ENCODE measurements at places on chromosomes 6 and 20.

- DNase-seq, result no peak
Observed at GRCh38 chr6:101747716-101748115, 354.2 kb downstream of the GRIK2 start.

- DNase-seq, result no peak
Observed at GRCh38 chr20:35773154-35773751, 1.4 kb downstream of the PHF20 start.

GRCh38 chr6:155968921-155969320, 513.3 kb upstream of the NOX3 start:
- DNase-seq, result no peak

- no peak for DNase-seq
Observed at GRCh38 chr6:55497694-55498093, 81.3 kb downstream of the HMGCLL1 start.

GRCh38 chr6:15901141-15902115, 227.5 kb upstream of the MYLIP start:
- DNase-seq, result no peak

GRCh38 chr6:154367839-154368695, 11.5 kb upstream of the IPCEF1 start:
- no peak for DNase-seq

GRCh38 chr20:36344517-36345132, 38.5 kb downstream of the DLGAP4 start:
- no peak for DNase-seq

DNA sequence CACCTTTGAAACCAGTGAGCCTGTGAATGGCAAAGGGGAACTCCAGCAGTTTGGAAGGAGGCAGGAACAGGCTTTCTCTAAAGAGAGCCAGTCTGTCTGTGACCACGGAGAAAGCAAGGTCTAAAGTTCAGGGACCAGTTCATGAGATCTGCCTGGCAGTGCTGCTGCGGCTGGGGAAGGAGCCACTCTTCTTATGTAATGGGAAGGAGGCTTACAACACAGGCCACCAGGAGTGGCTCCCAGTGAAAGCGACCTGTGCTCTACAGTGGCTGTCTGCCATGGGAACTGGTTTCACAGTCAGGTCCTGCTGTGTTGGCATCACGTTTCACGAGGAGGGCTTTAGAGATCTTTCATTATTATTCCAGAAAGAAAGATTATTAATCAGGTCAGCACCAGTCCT, 291.9 kb upstream of the PRDM1 start:
- no peak for DNase-seq

GRCh38 chr20:58198901-58199355, 29.5 kb downstream of the ANKRD60 start:
- no peak for DNase-seq

DNA sequence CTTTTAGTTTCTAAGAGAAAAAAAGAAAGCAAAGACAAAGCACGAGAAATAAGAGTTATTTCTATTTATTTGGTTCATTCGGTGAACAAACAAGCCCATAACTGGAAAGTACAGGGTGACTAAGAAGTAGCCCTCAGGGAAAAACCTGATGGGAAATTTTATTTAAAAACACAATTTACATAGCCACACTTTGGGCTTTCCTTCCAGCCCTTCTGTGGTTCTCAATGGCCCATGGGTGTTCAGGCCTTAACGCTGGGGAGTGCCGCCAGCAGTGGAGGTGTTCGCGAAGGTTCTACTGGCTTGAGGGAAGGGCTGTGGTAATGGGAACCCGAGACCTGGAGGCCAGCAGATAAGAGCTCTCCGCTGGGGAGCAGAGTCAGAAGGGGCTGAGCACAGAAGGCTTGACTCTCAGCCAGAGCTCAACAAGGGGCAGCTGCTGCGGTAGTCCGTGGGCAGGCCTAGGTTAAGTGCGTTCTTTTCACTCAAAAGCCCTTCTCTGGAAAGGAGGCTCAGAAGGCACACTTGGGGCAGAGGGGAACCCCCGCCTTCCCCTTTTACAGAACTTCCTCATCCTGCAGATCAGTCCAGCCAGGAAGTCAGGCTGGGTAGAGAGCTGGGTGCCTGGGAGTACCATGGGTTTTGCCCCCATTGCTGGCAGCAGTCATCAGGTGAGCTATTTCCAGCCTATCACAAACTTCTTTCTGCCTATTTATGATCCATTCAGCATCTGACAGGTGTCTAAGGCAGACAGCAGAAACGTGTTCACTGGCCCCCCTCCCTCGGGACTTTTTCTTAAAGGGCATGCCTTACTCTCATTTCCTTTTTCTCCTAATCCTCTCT, 8.8 kb upstream of the CD83 start:
- DNase-seq, result no peak

DNA sequence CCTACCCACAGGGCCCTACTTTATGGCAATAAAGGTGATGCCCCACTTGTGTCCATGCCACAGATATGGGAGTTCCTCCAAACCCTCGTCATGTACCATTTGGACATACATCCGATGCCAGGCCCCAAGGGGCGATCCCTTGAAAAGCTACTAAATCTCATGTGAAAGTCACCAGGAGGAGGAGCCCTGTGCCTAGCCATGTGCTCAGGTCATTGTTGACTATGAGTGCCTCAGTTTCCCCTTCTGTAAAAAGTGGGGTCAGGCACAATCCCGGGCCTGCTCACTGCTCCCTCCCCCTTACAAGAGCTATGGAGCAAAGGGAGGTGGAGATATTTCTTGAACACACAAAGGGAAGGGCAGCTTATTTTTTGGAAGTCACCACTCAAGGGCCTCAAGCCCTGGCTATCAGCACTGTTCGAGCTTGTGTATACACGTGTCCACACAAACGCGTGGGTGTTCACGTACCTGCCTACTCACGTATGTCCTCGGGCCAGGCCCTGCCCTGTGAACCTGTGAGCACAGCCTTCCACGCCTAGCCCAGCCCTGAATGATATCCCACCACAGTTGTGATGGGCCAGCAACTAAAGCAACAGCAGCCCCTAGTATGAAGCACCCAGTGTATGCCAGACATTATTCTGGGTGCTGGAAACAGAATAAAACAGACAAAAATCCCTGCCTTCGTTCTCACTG, 1.9 kb downstream of the ACTL10 start:
- DNase-seq, result no peak

DNA sequence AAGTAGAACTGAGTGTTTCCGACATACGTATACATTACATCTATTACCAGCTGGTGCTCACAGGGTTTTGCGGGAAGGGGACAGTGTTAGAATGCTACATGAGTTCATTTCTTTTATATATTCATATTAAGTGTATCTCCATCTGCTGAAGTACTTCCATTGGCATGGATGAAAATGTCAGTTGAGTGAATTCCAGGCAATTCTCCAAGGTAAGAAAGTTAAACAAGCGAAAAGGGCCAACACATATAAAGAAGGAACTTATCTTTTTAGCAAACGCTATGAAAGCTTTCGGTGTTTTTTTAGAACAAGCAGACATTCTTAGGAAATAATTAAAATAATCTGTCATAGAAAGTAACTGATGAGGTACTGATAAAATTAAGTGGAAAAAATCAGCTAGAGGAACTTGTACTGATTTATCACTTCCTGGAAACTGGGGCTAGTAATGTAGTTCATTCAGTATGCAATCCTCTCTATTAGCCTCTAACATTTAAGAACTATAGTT, 34.6 kb downstream of the RNF146 start:
- no peak for DNase-seq

GRCh38 chr20:51284871-51285270, 257.6 kb downstream of the NFATC2 start:
- DNase-seq, result no peak

GRCh38 chr6:88006557-88006956, 41.1 kb upstream of the SPACA1 start:
- no peak for DNase-seq

GRCh38 chr20:48359692-48360341, 468.0 kb downstream of the PREX1 start:
- DNase-seq, result no peak

DNA sequence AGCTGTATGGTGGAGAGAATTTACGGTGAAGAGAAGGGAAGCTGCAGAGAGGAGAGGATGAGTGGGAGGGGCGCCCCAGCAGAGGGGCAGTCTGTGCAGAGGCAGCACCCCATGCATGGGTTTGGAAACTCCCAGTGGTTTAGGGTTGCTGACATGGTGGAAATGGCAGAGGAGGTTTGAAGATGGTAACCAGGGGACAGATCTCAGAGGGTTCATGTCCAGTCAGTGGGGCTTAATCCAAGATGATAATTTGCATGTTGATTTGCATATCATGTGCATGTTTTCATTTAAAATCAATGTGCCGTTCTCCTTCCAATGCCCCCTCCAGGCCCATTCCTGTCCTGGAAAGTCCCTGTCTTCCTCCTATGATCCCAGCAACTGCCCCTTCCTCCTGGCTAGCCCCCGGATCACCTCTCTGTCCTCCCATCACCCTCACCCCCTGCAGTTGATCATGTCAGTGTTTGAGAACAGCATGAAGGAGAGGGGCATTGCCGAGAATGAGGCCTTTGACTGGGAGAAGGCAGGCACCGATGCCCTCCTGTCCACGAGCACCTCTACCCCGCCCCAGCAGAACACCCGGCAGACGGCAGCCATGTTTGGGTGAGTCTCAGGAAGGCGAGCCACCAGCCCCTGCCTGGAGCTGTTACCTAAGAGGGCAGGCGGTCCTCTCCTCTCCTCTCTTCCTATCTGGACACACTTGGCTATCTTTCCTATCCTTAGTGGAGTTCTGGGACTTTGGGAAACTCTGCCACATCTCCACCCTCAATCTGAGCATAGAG, 14.3 kb downstream of the TTBK1 start:
- DNase-seq, result no peak

GRCh38 chr6:32825966-32826365, 9.2 kb upstream of the HLA-DOB start:
- DNase-seq, result no peak

DNA sequence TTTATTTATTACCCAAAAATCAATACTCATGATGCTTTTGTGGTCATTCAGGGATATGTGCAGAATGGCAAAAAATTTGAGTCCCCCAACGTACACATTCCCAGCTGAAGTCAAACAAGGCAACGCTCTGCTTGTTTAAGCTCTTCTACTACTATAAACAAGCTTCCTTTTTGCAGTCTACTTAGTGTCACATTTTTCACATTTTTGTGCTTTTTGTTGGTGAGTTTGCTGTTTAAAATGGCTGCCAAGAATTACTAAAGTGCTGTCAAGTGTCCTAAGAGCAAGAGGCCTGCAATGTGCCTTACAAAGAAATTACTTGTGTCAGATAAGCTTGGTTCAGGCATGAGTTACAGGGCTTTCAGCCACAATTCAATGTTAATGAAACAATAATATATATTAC, 2.1 kb downstream of the WFDC8 start:
- DNase-seq, result no peak

GRCh38 chr6:144855375-144855774, 570.2 kb downstream of the UTRN start:
- no peak for DNase-seq

DNA sequence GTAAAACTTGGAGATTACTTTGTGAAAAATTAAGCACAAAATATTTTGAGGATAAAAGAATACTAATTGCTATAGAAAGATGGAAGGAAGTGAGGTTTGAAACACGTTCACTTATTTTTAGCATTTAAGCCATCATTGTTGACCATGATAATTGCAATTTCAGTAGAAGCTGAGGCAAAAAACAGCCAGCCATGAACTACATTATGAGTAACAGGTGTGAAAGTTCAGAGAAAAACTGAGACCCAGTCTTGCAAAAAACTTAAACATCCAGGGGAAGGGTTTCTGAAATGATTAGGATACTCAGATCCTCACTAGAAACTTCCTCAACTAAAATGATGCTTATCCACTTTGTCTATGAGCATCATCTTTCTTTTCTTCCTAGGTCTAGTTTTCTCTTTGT, 619.4 kb downstream of the PHF3 start:
- no peak for DNase-seq

GRCh38 chr6:83708970-83709747, at the start of gene SNAP91:
Gene SNAP91, minus strand, starts transcription at chr6:83709101. Its CDS starts 1,174 bp downstream, at chr6:83707927.
- DNase-seq, result no peak

DNA sequence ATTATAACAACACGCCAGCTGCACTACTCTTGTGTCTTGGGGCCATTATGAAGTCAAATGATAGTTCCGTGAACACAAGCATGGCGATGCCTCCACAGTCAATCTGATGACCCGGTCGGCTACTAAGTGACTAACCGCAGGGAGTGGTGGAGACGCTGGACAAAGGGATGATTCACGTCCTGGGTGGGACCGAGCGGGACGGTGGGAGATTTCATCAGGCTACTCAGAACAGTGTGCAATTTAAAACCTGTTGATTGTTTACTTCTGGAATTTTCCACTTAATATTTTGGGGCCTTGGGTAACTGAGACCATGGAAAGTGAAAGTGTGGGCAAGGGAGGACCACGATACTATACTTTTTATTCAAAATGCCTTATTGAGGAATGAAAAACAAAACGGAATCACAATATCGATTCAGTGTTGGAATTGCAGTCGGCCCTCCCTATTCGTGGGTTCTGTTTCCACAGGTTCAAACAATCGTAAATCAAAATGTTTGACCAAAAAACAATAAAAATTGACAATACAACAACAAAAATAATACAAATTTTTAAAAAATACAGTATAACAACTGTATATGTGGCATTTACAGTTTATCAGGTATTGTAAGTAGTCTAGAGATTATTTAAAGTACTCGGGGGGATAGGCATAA, 66.5 kb downstream of the MYLK4 start:
- no peak for DNase-seq

GRCh38 chr6:148803979-148804378, 57.1 kb downstream of the UST start:
- no peak for DNase-seq

DNA sequence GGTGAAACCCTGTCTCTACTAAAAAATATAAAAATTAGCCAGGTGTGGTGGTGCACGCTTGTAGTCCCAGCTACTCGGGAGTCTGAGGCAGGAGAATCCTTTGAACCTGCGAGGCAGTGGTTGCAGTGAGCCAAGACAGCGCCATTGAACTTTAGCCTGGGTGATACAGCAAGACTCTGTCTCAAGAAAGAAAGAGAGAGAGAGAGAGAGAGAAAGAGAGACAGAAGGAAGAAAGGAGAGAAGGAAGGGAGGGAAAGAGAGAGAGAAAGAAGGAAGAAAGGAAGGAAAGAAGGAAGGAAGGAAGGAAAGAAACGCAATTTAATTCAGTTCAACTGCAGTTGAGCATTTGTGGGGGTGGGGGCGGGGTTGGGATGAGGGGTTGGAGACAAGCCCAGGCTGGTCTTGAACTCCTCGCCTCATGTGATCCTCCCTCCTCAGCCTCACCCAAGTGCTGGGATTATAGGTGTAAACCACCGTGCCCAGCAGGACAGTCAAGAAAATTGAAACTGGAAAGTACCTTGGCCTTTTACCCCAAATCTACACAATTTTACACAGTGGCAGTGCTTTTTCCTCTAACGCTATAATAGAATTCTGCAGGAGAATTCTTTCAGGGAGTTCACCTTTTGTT, 30.5 kb downstream of the TRIM27 start:
- DNase-seq, result no peak

DNA sequence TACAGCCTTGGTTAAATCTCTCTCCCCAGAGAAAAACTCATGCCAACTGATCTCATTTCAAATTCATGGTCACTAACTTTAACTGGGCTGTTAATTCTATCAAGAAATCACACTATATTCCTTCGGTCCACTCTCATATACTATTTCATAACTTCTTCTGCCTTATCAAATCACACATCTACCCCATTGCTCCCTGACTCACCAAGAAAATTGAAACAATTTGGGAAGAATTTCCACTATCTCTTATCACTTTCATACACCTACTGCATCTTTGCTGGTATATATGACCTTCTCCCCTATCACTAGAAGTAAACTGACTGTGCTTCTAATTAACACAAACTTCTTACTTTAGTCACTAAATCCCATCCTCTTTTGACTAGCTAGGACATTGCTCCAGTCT, 102.3 kb downstream of the FILIP1 start:
- no peak for DNase-seq

GRCh38 chr6:32070814-32071543, 32.8 kb downstream of the CYP21A2 start:
- DNase-seq, result no peak
